ENCODE measurements at places on chromosomes 1 and 21.

DNA sequence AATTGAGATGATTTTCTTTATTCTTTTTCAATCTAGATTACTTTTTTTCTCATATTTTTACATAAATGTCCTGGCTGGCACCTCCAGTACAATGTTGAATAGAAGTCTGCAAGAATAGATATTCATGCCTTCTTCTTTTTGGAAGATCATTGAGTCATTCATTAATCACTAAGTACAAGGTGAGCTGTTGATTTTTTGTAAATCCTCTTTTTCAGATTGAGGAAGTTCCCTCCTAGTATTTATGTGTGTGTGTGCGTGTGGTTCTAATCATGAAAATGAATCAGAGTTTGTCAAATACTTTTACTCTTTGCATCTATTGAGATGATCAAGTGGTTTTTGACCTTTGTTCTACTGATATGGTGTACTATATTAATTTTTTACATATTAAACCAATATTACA is 859.3 kb downstream of the KCNT2 start:
- no peak for DNase-seq

DNA sequence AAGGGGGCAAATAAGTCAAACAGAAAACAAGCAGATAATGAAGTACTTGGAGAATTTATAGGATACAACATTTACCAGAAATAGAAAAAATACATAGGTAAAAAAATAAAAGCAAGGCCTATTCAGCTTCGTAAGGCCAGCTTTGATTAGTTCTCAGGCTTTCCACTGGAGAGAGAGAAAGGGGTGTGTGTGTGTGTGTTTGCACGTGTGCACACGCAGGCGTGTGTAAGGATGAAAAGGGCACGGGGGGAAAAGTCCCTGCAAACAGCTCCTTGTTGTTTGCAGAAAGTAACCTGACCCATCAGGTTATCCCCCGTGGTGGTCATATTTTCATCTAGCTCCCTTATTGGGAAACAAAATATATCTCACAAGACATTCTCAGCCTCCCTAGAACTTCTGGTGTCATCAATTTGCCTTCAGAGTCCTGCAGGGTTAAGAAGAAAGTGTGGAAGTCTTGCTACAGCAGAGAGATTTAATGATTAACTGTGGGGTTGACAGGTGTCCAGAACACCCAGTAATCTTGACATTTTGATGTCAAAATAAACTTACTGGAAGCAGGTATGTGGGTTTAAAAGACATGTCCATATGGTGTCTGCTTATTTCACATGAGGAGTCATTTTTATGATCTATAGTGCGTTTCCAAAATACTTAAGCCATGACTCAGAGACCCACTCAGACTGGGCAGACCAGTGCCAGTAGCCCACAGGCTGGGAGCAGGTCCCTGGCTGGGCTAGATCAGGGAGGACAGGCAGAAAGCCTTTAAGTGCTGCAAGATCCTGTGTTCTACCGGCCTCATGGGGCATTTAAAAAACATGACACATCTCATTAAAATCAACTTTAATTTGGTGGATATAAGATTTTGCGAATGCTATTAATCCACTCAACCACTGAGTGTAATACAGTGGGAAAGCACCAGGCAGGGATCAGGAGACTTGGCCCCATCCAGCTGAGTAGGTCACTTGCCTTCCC is 487.6 kb upstream of the CAMK1G start:
- DNase-seq = no peak

DNA sequence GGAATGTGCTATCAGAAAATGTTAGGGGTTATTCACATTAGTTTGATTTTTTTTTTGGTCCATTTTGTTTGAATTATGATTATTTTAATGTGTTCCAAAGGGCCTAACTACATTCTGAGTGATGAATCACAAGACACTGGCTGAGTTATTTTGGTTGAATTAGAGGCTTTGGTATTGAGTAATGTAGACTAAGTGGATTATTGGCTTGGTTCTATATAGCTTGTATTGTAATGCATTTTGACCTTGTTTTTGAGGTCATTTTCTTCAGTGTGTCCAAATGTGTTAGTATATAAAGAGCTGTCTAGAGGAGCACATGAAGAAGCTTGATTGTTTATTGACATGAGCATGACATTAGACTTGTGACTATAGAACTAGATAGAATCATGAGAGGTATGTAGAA is 3.4 kb downstream of the ZNF326 start:
- DNase-seq = no peak

GRCh38 chr1:16085522-16085921 is 12.1 kb upstream of the FAM131C start:
- DNase-seq = no peak

DNA sequence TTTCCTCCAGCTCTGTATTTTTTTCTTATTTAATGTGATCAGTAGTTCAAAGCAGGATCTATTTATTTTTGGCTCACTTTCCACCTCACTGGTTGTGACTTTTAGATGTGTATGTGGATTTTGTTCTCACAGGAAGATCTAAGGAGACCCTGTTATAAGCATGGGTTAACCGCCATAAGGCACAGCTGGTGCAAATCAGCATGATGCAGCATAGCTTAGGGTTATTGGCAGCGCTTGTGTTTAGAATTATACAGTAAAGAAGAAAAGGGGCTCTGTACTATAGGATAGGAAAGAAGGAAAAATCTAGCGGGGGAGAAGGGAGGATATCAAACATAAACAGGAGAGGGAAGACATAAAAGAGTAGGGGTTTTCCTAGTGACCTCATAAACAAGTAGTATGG is 26.9 kb upstream of the RGL1 start:
- DNase-seq = no peak

DNA sequence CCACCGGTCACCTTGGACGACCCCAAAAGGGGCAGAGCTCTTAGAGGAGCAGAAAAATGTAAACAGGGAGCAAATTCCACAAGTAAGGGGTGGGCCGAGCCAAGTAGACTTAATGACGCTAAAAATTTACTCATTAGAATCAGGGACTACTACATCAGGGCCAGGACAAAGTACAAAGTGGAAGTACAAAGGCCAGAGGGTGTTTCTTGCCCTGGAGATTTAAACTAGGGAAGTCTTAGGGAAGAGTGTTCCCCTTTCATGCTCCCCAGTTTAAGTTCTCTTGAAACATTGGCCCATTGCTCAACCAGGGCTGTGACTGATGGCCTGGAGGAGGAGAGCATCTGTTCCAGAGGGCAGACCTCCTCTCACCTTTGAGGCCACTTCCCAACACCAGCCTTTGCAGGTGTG is 48.6 kb downstream of the BACH1 start:
- no peak for DNase-seq

DNA sequence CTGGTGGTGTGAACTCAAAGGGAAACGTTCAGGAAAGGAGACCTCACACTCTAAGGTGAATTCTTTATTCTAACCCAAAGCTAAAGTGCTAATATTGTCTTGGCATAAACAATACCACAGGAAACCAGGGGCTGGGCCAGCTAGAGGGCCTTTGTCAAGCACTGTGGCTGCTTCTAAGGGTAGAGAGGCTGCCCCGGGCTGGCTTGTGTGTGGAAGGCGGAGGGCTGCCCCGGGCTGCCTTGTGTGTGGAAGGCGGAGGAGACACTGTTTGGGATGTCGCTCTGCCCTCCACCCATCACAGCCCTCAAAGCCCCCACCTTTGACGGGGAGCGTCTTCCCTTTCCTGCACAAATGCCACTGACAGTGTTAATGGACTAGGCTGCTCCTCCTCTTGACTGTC is 216.8 kb downstream of the TOMM20 start:
- DNase-seq = no peak

GRCh38 chr1:242546849-242547729 is 22.6 kb upstream of the PLD5 start:
- no peak for DNase-seq

DNA sequence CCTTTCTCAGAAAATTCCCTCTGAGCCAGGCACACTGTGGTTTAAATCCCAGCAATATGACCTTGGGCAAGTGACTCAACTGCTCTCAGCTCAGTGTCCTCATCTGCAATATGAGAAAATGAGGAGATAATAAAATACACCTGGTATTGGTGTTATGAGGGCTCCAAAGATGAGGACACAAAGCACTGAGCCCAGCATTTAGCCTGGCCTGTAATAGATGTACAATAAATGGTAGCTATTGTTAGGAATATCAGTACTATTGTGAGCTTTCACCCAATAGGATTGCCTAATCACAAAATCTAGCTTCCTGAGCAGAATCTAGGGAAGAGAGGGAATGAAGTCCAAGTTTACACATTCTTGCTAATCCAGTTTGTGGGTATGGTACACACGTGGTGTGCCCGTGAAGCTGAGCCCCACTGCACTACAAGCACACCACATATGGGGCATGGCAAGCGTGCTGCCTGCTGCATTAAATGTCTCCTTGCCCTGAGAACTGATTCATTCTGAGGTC is 24.3 kb upstream of the SLC30A1 start:
- no peak for DNase-seq

GRCh38 chr1:154888757-154889156 is 18.7 kb upstream of the KCNN3 start:
- no peak for DNase-seq

GRCh38 chr21:39601187-39601928 is 11.4 kb upstream of the B3GALT5 start:
- no peak for DNase-seq

- DNase-seq = no peak
Measured at GRCh38 chr21:35394049-35394448, 344.9 kb upstream of the RUNX1 start.

DNA sequence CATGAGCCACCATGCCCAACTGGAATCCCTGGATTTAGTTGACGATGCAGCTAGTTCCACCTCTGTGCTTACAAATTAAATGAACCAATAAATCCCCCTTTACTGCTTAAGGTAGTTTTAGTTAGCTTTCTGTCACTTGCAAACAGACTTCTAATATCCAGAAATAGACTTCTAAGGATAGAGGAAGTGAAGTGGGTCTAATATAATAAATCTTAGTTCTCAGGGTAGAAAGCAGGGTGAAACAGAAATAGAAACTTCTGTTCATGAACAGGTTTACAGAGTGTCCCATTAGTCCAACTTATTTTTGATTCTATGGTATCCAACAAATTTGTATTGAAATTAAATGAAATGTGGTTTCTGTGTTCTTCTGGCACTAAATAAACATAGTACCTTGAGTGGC is 20.1 kb downstream of the BCAS2 start:
- no peak for DNase-seq

- peak; percentile 58 for DNase-seq
Measured at GRCh38 chr1:17335821-17336710, 28.1 kb downstream of the PADI4 start.

DNA sequence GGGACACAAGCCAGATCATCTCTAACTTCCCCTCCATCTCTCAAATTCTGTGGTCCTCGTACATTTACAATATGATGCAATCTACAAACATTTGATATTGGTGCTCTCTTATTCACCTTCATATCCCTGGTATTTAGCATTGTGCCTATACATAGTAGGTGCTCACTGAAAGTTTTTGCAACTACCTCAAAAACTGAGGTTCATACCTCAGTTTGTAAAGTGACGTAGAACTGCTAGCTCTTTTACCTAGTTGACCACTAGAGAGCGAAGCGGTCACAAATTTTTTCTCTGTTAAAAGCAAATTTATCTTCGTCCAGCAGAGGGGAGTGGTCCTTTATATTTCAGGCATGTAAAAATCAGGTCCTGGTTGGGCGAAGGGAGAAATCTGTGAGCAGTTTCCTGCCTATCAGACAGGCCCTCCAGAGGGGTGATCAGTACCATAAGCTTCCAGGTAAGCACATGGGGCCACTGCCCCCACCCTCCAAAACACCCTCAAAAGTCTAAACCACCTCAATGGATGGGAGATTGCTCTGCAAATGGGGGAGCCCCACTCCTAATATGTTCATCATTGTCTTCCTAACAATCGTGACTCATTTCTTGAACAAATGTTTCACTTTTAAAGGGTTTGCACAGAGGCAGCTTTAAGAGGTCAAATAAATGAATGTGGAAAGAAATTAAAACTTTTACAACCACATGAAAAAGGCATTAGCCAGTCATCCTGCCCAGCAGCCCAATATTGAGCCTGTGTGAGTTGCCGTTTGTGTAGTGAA is 10.6 kb upstream of the HLCS start:
- no peak for DNase-seq

DNA sequence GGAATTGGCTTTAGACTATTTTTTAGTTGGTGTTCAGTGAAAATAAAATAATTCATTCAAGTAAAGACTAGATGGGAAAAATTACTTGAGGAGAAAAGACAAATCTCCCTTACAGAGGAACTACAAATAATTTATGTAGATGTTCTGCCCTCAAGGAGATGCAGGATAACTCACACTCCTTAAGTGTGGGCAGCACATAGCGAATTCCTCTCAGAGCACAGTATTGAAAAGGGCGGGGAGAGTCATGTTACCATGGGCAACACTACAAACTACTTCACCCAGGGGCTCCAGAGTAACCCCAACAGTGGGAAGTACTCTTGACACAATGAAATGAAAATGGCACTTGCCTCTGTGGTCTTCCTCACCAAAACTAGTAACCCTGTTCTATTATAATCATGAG is 20.6 kb upstream of the LAMC2 start:
- no peak for DNase-seq

- no peak for DNase-seq
Measured at GRCh38 chr21:33984021-33984481, 68.4 kb upstream of the ATP5PO start.

- DNase-seq = no peak
Measured at GRCh38 chr1:114289306-114289705, 135.6 kb upstream of the SYT6 start.

- no peak for DNase-seq
Measured at GRCh38 chr1:33906156-33906555, 42.3 kb downstream of the HMGB4 start.

DNA sequence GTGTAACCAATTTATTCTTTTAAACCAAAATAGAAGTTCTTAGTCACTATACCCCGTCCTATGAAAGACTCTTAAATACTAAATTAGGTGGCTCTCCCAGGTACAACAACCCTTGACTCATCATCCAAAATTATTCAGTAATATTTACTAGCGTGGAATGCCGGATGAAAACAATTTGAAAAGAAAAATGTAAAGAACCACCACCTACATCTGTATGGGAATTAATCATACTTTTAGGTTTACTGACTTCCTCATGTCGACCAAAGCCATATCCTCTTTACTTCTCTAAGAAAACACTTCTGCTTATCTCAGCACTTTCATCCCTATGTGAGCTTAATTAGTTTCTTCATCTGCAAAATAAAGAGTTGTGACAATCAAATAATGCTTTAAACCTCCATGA is 139.6 kb downstream of the AKT3 start:
- no peak for DNase-seq

- no peak for DNase-seq
Measured at GRCh38 chr1:180215856-180216625, 14.0 kb upstream of the LHX4 start.

DNA sequence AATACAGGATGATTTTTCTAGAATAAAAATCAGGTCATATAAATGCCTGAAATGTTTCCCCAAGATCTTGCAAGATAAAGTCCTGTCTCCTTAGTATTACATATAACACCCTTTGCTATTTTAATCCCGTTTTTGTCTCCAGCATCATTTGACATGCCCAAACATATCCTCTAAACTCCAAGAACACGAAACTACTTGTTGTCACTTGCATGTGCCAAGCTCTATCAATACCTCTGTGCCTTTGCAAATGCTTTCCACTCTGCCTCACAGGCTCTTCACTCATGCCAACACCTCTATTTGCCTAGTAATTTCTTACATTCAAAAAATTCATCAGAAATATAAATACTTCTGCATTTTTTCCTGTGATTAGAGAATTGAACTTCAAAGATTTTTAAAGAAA is 37.9 kb downstream of the LRRIQ3 start:
- no peak for DNase-seq

- DNase-seq = no peak
Measured at GRCh38 chr1:48040154-48040553, 43.0 kb upstream of the TRABD2B start.

GRCh38 chr1:2473198-2473597 is 2.9 kb upstream of the PLCH2 start:
- DNase-seq = no peak
